Upper lobe of left lung (tissue), 6 donors: ENCODE measurements at places on chromosomes 5 and 9. TPM values are rescaled to one million over a fixed set of nuclear protein-coding genes. Genes with fewer than 3 reads are reported as not detected.

DNA sequence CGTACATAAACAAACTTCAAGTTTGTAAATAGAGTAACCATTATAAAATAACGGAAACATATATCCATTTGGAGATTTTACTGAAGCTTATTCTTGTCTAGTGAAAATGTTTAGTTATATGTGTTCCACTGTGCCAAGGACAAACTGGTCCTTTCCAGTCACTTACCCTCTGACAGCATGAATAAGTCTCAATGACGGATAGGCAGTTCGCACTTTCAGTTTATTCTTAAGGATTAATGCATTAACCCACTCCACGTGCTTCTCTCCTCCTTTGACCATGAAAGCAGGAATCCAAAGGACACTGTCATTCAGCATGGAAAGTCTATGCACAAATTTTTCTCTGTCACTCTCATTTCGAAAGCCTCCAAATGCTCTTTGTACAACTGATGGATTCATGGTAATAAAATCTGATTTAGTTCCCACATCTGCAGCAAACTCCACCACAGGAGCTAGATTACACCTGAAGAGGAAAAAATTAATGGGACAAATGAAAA is 47.1 kb downstream of the ST8SIA4 start:
- H3K36me3 ChIP-seq, result no peaks in the 10 kb centered on the region
- H3K4me3 ChIP-seq, result no peak overlapping the region
- no peak for DNase-seq
- no peak overlapping the region for H3K27ac ChIP-seq
- peaks cover 11% of the 10 kb centered on the region for H3K4me1 ChIP-seq
- H3K27me3 ChIP-seq, result no peaks in the 10 kb centered on the region

The EGR1 gene
- 36.1 TPM for total RNA-seq

The FRMPD1 gene
- 0.17 TPM for total RNA-seq

The PCDHGA2 gene
- 3.7 TPM for total RNA-seq

- no peak for DNase-seq
- H3K4me1 ChIP-seq, result no peaks in the 10 kb centered on the region
- no peak overlapping the region for H3K4me3 ChIP-seq
- no peaks in the 10 kb centered on the region for H3K27me3 ChIP-seq
- no peaks in the 10 kb centered on the region for H3K36me3 ChIP-seq
Observed at GRCh38 chr5:3564116-3564515, 31.5 kb upstream of the IRX1 start.
